Right cardiac atrium (tissue), 5 donors: ENCODE measurements at places on chromosomes 2 and 18. TPM values are rescaled to one million over a fixed set of nuclear protein-coding genes. Genes with fewer than 3 reads are reported as not detected.

CHRNA1 gene
- 0.20 TPM for total RNA-seq

VIL1 gene
- total RNA-seq, result not detected

MXD1 gene
- 6.4 TPM for total RNA-seq

SIX2 gene
- 0.31 TPM for total RNA-seq

ATP6V1B1 gene
- not detected for total RNA-seq

DQX1 gene
- not detected for total RNA-seq

MC2R gene
- not detected for total RNA-seq

B3GNT7 gene
- total RNA-seq, result 5.9 TPM

PXDN gene
- 13.7 TPM for total RNA-seq
